ENCODE measurements at places on chromosomes 7 and 10. TPM values are rescaled to one million over a fixed set of nuclear protein-coding genes. Genes with fewer than 3 reads are reported as not detected.

The CHPF2 gene
- 34.1 TPM for total RNA-seq

The WNT8B gene
- total RNA-seq: 3.8 TPM

The LRIT1 gene
- not detected for total RNA-seq

The CDC14C gene
- total RNA-seq: not detected

The CPEB3 gene
- 1.4 TPM for total RNA-seq

The RELN gene
- total RNA-seq: 0.07 TPM

The EPHA1 gene
- total RNA-seq: not detected

The FGF8 gene
- 0.82 TPM for total RNA-seq

The GPR15LG gene
- not detected for total RNA-seq

The GPNMB gene
- not detected for total RNA-seq

The SLC26A3 gene
- not detected for total RNA-seq

The FBXO24 gene
- total RNA-seq: 0.61 TPM
